ENCODE measurements at places on chromosomes 12 and 14.
A peak's percentile ranks its signal among the peaks of the same experiment; 100 is the strongest.

- DNase-seq = peak; percentile 31
Observed at GRCh38 chr12:93184672-93185368, 192.9 kb upstream of the NUDT4 start.

GRCh38 chr12:51329742-51330141, 5.8 kb upstream of the BIN2 start:
- no peak for DNase-seq

DNA sequence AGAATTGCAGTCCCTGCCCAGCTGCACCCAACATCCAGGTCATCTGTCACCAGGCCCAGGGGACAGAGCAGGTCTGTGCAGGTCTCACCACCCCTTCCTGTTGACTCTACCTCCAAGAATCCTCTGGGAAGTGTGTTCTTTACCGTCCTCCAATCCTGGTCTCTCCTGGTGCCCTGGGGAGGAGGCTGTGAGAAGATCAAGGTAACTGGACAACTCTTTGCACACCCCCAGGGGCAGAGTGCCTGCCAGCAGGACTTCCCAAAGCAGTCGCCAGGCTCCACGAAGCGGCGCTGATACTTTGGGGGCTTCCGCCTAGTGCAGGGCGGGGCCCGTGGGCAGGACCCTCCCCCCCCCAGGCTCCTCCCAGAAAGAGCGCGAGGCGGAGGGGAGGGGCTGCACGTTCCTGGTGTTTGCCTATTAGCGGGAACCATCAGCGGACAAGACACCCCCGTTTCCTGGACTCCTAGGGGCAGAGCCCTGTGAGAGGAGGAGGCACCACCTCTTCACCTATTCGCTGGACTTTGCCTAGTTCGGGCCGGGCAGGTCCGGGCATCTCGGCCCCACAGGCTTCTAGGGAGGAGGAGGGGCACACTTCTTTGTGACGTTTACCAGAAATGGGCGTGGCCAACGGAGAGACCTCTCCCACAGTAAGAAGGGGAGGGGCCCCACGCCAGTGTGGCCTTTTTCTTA, 918.0 kb downstream of the AACS start:
- no peak for DNase-seq

- DNase-seq = no peak
Observed at GRCh38 chr12:84201976-84202375, 710.6 kb downstream of the SLC6A15 start.

- no peak for DNase-seq
Observed at GRCh38 chr14:75411214-75411540, 16.6 kb upstream of the JDP2 start.

DNA sequence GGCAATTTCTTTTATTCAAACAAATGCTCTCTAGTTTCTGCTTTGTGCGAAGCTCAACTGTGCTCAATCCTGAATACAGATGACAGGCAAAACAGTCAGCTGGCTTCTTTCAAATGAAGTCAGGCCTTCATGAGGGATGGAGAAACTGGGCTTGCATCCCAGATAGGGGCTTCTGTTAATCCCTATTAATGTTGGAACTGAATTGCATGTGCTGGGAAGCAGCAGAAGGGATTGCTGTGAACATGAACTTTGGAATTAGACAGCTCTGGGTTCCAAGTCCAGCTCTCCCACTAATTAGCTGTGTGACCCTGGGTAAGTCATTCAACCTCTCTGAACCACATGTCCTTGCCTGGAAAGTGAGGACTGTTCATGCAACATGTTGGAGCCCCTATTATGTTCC, 21.1 kb upstream of the CORO1C start:
- no peak for DNase-seq

DNA sequence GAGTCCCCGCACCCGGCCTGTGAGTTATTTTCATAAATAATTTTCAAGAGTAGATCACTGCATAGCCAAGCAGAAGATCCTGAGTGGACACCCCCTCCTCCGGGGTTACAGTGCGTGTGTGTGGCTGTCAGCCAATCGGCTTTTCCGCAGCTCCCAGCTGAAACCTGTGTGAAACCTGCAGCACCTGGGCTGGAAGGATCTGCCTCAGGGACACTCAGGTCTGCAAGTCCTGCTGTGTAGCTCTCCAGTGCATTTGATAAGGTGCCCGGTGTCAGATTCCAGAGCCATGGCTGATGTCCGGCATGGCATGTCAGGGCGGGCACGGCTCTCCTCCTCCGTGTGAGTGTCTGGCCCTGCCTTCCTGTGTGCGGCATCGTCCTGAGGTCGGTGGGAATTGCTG, 124.8 kb downstream of the GLT1D1 start:
- DNase-seq = no peak

DNA sequence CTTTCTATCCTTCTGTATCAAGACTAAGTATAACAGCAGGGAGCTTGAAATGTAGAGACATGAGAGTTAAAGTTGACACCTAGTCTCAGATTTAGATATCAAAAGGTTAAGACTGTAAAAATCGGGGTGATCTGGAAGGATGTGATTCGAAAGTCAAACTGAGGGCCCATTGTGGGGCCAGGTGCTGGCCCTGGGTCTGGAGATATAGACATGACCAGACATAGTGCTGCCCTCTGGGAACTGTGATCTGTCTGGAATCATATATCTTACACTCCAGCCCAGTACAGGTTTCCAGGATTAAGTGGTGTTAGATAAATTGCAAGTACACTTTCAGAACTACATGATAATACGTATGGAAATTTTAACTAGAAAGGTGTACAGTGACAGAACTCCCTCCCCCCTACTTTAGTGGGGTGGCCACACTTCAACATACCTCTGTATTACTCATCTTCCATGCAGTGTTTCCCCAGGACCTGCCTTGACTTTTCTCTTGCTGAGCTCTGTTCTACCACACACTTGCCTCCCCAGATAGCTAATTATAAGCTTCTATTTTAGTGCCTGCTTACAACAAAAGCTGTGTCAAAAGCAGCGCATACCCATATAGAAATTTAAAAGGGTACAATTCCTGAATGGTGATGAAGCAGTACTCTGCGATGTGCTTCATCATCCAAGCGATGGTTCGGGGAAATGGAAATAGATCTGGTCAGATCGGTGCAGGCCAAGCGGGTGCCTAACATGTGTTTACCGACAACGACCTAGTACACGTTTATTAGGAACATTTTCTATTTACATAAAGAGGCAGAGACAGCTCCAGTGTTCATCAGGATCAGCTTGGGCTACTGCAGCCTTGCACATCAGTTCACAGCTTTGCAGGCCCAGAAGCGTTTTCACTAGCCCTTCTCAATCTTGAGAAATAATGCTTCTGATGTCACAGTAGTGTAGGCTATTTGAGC, 68.7 kb downstream of the ARF6 start:
- DNase-seq = no peak
